ENCODE measurements at places on chromosomes 3 and 15.

DNA sequence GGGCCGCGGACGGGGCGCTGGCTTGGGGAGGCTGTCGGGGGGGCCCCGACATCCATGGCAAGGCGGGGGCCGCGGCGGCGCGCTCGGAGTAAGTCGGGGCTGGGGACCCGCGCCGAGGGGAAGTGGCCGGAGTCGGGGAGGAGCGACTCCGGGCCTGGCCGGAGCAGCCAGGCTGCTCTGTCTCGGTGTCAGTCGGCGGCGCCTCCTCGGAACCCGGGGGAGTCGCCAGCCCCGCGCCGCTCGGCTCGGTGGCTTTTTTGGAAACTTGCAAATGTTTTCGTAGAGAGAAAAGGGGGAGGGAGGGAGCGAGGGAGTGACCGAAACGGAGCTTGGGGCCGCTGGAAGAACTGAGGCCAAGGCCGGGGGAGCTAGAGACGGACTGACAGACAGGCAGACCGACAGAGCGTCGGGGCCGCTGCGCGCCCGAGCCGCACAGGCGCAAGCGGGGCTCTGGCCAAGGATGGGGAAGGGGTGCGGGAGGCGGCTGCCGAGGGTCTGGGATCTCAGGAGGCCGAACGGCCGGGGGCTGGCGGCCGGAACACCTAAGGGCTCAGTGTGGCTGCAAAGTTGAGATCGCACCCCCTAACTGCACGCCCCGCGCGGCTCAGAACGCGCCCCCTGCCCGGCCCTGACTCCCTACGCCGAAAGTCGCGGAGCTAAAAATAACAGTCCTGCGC is 5.0 kb downstream of the PTH1R start:
- no peak for DNase-seq

DNA sequence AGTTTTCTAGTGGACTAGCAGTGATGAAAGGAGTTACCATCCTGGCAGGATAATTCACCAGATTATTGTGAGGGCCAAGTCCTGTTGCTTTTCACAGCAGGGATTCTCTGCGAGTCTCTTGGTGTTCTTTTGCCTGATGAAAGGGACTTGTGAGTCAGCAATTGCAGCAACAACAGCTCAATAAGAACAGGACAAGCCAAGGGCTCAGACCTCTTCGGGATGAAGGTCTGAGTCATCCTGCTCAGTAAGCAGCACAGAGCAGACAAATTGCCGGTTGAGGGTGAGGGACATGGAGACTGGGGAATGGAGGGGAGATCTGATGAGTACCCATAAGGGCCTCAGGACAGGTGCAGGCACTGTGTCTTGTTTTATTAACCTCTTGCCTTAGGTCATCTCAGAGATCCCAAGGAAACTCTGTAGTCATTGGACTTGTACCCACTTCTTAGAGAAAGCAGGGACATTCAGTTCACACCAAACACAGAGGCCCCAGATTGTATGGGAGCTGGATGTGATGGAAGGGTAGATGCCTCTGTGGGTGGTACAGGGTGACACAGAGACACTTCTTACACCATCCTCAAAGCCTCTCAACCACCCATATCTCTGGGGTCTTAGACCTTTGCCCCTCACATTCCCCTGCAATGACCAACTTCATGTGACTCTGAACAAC is 173.8 kb upstream of the TLE3 start:
- DNase-seq, result peak; percentile 4

- DNase-seq, result no peak
Observed at GRCh38 chr3:127639173-127640041, 10.4 kb downstream of the PODXL2 start.

- DNase-seq, result no peak
Observed at GRCh38 chr15:100526027-100526481, 2.7 kb downstream of the CERS3 start.

GRCh38 chr3:174334111-174334510 is 525.0 kb upstream of the NAALADL2 start:
- DNase-seq, result no peak

DNA sequence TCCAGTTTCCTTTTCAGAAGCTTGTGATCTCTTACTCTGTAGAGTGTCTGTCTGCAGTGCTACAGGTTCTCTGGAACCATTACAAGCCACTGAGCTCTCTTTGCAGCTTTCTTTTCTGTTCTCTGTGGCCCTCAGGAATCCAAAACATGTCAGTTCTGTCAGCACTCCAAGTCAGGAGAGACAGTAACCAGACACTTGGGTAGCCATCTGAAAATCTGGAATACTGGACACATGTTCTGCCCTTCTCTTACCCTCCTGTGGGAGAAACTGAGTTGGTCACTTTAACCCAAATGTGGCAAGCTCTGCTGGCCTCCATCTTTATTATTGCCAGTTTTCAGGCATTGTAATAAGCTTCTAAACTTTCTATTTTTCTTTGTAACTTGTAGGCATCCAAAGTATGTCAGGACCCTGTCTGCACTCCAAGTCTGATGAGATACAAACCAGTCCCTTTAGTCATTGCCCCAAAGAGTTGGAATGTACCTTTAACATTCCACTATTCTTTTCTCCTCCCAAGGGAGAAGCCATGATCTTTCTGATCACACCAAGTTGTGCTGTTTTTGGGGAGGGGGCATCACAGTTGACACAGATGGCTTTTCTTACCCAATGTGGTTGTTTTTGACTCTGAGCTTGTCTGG is 183.7 kb downstream of the DPH6 start:
- DNase-seq, result no peak

DNA sequence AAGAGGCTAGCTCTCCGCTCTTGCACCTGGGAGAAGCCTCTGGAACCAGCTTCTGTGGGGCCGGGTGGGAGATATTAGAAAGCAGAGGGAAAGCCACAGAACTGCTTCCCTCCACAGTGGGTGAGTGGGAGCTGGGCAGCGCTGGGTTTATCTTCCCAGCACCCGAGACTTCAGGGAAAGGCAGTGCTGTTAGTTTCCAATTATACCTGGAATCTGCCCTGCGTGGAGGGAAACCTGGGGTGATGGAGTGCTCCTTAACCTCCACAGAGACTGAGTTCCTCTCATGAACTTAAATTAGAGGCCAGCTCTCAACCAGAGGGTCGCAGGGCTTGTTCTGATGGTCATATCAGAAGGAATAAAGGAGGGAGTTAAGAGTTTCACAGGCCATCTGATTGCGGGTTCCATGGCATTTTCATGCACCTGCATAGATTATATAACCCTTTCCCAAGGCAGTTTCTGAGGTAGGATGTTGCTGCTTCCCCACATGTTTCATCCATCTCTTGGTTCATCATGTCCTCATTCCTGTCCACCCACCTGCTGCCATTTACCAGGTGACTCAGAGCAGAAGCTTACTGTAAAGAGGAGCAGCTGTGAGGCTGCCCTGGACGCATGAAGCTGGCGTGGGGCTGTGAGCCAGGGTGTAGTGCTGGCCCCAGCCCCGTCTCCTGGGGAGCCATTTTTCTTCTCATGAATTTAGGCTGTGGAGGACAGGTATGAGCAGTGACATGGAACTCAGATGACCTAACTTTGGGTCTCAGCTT is 42.5 kb downstream of the CA12 start:
- DNase-seq, result no peak

DNA sequence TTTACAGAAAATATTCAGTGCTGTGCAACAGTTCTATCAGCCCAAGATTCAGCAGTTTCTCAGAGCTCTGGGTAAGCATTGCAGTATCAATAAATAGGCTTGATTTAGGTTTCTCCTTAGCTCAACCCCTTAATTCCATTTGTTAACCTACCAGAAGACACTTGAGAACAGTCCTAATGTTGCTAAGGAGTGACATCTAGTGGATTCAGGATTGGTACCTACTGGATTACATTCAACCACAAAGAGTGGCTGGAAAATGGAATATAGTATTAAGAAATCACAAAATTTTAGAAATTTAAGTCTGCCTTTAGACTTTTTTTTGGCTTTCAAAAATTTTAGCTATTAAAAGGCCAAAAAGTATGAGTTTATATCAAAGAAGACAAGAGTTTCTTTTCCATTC is 34.7 kb downstream of the POLG start:
- no peak for DNase-seq

DNA sequence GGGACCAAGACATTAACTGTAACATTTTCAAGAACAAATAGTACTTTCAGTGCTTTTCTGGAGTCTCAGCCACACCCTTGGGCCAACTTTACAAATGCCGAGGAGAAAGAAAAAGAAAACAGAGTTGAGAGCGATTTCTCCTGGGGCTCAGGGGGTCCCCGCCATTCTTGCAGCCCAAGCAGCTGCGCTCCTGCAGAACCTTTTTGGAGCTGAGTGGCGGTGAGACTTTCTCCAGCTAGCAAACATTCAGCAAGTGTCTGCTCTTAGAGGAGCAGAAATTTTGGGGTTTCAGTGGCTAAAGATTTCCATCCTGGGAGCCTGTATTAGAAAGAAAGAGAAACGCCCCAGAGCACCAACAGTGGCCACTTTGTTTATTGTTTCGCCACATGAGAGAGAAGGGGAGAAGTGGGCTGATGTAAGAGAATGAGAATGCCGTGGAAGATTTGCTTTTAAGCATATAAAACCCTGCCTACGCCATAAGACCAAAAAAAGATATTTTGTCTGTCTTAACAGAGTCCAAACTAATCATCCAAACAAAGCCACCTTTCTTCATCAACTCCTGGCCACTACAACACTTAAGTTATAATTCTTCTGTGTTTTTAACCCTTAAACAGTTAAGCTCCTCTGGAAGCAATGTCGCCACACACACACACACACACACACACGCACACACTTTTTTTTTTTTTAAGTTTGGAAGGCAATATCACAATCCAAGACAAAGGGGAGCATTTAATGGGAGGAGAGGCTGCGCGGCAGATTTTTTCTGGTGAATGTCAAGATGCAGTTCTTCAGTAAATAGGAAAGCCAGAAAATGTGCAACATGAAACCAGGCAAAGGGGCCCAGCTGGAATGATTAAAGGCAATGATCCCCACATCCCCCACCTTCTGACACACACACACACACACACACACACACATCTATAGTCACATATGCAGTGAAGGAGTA is 19.2 kb downstream of the EID1 start:
- DNase-seq, result peak; percentile 44

DNA sequence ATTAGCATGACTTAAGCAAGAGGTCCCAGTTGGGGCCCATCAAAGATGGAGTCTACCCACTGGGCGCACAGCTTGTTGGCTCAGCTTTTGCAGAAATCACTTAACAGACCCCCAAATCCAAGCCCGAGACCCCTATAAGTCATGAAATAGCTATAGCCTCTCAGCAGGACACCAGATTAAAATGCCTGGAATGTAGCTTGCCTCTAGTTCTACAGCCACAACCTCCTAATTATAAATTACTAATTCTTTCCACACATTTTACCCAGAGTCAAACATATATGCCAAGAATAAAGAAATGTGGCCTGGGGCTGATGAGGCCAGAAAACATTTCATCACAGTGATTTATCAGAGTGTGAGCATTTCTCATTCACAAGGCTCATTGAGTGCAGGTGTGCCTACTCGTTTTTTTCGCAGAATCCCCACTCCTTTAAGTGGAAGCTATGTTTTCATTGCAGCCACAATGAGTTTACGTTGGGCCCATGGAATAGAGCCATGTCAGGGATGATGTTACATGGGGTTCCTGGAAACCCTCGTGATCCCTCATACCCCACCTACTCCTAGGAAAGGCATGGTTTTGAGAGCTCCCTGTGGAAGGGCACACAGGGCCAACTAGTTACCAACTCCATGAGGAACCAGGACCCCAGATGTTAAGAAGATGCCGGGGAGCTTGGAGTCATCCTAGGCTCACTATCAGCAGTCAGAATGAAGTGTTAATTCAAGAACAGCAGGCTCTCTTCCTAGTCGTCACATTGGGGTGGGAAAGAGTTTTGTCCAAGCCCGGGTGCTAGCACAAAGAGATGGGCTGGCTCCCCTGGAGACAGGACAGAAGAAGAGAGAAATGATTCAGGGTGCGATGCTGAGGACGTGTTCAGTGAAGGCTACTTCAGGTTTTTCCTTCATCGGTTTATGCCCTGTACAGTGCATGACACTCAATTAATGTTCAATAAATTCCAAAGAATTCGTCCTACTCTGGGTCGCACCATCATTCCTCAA is 90.2 kb upstream of the ABHD17C start:
- DNase-seq, result no peak

- no peak for DNase-seq
Observed at GRCh38 chr3:97350971-97351370, 413.6 kb upstream of the ARL6 start.

DNA sequence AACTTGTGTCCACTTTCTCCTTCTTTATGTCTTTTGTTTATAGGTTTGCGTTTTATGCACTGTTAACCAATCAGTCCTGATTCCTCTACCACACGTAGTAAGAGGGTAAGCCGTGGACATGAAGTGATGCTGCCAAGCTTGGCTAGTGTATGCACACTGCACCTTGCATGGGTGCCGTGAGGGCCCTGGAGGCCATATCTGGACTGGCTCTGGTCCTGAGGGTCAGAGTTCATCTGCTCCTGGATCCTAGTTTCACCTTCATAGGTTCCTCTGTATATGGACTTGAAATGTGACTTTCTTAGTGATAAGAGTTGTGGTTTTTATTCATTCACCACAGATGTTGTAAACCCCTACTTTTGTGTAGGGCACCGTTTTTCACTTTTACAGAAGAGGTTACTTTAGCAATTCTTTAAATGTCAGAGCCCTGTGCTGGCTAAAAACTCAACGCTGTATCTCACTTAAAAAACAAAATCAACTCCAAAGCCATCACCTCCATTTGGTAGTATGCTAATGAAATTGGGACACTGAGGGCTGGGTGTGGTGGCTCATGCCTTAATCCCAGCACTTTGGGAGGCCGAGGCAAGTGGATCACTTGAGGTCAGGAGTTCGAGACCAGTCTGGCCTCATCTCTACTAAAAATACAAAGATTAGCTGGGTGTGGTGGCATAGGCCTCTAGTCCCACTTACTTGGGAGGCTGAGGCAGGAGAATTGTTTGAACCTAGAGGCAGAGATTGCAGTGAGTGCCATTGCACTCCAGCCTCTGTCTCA is 22.9 kb downstream of the SIAH2 start:
- no peak for DNase-seq

DNA sequence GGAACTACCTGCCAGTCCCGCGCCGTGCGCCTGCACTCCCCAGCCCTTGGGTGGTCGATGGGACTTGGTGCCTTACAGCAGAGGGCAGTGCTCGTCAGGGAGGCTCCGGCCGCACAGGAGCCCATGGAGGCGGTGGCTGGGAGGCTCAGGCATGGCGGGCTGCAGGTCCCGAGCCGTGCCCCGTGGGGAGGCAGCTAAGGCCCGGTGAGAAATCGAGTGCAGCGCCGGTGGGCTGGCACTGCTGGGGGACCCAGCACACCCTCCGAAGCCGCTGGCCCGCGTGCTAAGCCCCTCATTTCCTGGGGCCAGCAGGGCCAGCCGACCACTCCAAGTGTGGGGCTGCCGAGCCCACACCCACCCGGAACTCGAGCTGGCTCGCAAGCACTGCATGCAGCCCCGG is 580.2 kb downstream of the ZIC1 start:
- no peak for DNase-seq

GRCh38 chr15:40320931-40321371 is 2.5 kb upstream of the INAFM2 start:
- peak; percentile 59 for DNase-seq

DNA sequence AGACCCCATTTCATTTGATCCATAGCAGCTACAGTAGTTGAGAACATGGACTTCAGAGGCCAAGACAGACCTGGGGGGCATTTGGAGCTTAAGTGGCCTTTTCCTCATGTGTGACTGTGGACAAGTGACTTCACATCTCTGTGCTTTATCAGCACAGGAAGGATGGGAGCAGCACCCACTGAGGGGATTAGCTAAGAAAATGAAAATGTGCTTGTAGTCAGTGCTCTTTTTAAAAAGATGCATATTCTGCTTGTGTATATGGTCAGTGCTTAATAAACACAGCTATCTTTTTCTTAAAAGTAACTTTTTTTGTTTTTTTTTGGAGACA is 34.5 kb downstream of the SLC6A6 start:
- no peak for DNase-seq

GRCh38 chr3:66809595-66809958 is 188.5 kb upstream of the KBTBD8 start:
- DNase-seq, result no peak

GRCh38 chr3:87435926-87436620 is 159.7 kb upstream of the POU1F1 start:
- no peak for DNase-seq
